ENCODE measurements at places on chromosomes 16 and 17. TPM values are rescaled to one million over a fixed set of nuclear protein-coding genes. Genes with fewer than 3 reads are reported as not detected.

The ALOXE3 gene
- total RNA-seq = 0.29 TPM

The KRT33A gene
- not detected for total RNA-seq

The SECTM1 gene
- total RNA-seq = 6.3 TPM

The CDRT15 gene
- total RNA-seq = not detected

The CIBAR2 gene
- total RNA-seq = not detected

The IKZF3 gene
- not detected for total RNA-seq

The MYH13 gene
- not detected for total RNA-seq

The CPPED1 gene
- 14.4 TPM for total RNA-seq

The DHX38 gene
- 42.4 TPM for total RNA-seq

The NAGS gene
- 10.8 TPM for total RNA-seq

The SPATA32 gene
- total RNA-seq = not detected

The CLDN7 gene
- total RNA-seq = 60.3 TPM

The GAST gene
- total RNA-seq = not detected

All from myometrial cell (primary cell).